Stimulated activated CD4-positive, alpha-beta T cell treated with anti-CD3 and anti-CD28 coated beads, TNF-alpha, amount 100 ng/mL, for 4 hours (primary cell): ENCODE measurements at places on chromosomes 7 and 10.

GRCh38 chr10:14306190-14306589 lies 24.5 kb downstream of the FRMD4A start:
- no peak for DNase-seq

DNA sequence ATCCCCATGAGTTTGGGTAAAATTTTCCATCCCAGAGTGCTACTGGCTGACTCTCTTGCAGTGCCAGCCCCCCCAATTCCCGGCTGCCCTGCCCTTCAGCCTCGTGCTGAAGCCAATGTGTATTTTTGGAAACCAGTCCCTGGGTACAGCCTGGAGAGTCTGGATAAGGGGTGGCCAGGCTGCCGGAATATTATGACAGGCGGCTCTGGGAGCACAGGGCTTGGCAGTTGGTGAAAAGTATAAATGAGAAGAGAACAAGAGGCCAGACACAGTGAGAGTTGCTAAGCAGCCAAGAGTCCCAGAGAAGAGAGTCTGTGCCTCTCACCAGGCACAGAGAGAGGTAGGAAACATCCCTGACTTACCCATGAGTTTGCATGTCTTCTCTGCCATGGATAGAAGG lies 53.6 kb downstream of the TMEM130 start:
- no peak for DNase-seq

DNA sequence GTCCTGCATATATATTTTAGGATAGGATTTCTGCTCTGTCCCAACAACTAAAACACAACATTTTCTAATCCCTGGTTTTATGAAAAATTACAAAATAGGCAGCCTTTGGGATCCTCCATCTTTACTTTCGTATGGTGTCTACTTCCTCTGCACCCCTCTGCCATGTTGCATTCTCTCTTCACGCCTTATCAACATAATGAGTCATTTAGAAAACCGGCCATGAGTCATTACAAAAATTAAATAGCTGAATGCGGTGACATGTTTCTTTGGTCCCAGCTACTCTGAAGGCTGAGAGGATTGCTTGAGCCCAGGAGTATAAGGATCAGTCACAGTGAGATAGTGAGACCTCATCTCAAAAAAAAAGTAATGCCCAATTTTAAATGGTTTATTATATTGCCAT lies 148.1 kb upstream of the CELF2 start:
- no peak for DNase-seq

DNA sequence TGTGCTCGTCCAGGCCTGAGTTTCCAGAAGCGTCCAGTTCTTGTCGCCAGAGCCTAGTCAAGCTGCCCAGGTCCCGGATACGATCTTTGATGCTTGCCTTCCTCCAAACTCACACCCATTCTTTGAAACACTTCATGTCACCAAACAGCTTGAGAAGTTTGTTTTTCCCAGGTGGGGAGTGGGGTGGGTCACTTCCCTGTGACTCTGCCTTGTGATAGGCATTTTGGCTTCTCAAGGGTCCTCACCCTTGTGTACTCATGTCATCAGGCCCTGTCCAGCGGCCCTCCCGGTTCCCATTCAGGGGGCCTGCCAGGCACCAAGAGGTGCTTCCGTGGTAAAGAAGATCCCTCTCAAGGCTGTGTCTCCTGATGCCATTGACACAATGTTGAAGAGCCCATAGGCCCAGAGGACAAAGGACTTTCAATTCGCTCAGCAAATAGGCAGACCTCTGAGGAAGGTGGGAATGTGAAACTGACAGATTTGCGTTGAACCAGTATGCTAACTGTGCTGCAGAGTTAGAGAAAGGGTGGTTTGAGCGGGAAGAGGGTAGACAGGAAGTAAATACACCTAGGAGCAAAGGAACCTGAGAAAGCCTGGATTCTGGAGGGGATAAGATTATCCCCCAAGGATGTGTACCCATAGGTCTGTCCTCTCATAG lies 24.7 kb upstream of the SFTPA1 start:
- no peak for DNase-seq
